Liver (tissue), 10 donors: ENCODE measurements at places on chromosomes 1 and 21. TPM values are rescaled to one million over a fixed set of nuclear protein-coding genes. Genes with fewer than 3 reads are reported as not detected.

GRCh38 chr1:227191607-227192006 lies 126.7 kb downstream of the CDC42BPA start:
- DNase-seq = no peak

DNA sequence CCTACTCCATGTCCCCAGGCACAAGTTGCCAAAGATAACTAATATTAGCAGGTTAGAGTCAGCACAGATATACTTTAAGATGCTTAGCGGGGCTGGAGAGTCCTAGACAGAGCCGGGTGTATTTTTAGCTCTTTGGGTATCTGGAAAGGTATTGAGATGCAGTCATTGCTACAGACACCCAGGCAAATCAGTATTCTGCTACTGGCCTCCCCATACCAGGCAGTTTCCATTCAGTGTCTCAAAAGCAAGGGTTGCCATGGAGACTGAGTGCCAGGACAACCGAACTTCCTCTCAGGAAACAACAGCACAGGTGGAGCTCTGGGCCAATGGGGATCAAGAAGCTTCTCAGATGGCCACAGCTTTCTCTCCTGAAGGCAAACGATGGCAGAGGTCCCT lies 45.3 kb downstream of the KCNC4 start:
- no peak for DNase-seq

DNA sequence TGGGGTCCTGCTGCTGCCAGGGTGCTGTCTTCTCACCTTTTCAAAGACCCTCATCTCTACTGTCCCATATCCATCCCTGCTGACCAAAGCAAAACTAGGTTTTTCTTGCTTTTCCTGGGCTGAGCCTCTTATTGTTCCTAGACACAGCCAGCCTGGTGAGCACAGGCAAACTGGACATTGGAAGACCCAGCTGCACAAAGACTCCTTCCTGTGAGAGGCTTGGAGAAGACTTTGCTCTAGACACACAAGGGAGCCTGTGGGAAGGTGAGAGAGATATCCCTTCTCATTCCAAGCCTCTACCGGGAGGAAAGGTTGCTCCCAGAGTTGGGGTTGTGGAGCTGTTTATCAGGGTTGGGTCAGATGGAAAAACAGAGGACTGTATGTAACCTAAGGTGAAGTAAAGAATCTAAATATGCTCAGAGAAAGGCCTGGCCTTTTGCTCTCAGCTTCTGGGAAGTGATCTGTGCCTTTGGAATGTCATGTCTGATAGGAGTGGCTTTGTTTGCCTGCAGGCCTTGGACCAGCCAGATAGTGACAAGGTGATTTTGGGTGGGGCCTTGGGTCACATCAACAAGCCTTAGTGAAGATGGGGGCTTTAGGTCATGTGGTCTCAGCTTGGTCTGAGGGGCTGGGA lies 87.6 kb upstream of the RUNX1 start:
- no peak for DNase-seq

GRCh38 chr21:46058431-46059145 lies 39.3 kb upstream of the COL6A2 start:
- DNase-seq = no peak

DNA sequence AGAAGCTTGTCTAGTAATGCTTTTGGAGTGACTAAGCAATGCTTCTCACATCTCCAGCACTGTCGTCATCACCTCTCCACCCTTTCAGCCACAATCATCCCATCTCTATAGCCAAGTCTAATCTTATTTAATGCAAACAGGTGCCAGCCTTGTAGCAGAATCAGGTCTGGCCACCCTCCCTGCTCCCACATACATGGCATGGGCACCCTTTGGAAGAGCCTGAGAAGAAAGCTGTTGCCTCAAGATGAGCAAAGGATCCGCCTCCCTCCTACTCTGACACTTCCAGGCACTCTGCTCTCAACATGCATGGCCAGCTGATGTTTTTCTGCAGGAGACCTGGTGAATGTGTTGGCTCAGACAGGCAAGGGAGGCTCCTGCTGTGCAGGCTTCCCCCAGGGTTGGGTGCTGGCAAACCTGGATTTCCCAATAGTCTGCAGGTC lies 113.1 kb upstream of the GRIK3 start:
- DNase-seq = no peak

DNA sequence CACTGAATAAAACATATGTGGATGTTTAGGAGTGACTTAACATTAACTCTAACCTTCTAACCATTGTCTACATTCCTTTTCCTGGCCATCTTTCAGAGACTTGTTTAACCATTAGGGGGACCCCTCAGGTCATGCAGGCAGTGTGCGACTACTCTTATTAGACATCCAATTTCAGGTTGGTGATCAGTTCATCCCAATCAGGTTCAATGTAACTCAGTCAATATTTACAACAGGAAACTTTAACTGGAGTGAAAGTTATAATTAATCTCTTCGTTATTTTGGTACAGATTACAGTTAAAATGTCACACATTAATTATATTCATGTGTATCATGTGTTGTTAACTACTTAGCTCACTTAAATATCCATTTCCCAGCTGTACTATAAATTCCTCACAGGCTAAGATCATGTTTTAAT lies 68.8 kb upstream of the RGS1 start:
- no peak for DNase-seq

DNA sequence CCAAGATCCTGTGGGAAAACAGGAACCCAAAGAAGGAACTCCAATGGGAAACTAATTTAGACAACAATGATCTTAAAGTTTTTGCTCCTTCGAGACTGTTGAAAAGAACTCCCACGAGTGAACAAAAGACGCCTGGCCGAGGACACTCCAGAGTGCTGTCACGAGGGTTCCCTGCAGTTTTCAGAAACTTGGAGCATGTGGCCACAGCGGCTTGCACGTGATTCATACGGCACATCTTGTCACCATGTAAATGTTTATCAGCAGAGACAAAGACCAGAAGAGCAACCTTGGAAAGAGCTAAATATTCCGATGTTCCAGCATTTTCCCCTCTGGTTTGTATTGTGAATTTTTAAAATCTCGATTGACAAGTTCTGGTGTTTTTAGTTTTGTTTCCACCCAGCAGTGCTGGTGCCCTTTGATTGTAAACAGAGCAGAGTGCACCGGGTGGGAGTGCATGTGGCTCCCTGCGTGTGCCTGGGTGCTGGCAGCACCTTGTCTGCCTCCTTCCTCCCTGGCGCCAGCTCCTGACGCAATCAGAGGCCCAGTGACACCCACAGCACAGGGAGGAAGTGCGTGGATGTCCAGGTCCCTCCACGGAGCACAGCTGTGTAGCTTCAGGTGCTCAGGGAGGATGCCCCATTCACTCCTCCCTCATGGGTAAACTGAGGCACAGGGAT lies 23.0 kb downstream of the LRRC3 start:
- DNase-seq = no peak

DNA sequence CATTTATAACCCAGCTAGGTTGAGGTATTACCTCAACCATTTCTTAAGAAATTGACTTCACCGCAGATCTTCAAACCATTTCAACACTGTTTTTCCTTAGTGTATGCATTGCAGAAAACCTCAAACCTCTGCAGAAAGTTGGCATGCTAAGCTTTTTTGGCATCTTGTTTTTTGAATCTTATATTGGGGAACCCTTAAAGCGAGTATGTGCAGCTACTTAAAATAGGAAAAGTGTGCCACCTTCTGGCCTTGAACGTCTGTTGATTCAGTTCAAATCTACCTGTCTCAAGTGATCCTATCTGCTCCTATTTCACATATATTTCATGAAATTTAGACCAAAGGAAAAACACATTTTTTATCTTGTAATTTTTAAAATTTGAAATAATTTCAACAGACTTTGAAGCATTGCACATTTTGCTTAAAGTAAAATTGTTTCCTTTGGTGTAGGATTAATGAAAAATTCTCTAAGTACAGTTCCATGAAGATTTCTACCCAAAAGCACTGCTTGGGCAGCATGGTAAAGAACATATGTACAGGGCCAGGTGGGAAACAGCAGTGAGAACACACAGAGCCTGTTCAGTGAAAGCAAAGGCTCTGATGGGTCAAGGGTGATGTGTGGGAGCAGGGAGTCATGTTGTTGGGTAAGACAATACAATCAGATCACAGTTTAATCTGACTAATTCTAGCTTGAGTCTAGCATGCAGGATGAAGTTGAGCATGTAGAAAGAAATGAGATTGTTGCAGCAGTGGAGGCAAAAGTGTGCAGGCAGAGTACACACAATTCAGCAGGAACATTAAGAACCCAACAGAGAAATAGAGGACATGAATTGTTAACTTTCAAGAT lies 17.2 kb downstream of the HENMT1 start:
- DNase-seq = no peak

GRCh38 chr1:67257173-67257535 lies 50.5 kb upstream of the IL12RB2 start:
- DNase-seq = no peak

DNA sequence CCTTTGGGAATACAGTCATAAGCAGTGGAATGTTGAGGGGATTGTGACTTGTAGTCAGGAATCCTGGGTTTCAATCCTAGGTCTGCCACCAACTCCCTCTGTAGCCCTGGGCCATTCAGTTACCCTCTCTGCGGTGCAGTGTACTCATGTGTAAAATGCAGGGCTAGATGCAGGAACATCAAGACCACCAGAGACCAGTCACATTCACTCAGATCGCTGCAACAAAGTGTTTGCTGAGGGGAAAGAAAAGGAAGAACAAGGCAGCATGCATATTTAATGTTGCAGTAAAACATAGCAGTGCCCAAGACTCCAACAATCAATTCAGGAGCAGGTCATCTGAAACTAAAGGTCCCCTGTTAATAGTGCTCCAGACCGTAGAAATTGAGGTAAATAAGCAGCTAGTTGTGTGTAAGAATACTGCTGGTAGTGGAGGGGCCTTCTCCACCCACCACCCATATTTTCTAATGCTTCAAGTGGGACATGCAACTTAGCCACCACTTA lies 410.7 kb downstream of the OMA1 start:
- DNase-seq = no peak

- no peak for DNase-seq
Observed at GRCh38 chr21:34926803-34927467, 122.2 kb downstream of the RUNX1 start.

- no peak for DNase-seq
Observed at GRCh38 chr1:29466258-29466657, 229.9 kb downstream of the PTPRU start.

- no peak for DNase-seq
Observed at GRCh38 chr1:184389446-184389845, 2.6 kb downstream of the C1orf21 start.

DNA sequence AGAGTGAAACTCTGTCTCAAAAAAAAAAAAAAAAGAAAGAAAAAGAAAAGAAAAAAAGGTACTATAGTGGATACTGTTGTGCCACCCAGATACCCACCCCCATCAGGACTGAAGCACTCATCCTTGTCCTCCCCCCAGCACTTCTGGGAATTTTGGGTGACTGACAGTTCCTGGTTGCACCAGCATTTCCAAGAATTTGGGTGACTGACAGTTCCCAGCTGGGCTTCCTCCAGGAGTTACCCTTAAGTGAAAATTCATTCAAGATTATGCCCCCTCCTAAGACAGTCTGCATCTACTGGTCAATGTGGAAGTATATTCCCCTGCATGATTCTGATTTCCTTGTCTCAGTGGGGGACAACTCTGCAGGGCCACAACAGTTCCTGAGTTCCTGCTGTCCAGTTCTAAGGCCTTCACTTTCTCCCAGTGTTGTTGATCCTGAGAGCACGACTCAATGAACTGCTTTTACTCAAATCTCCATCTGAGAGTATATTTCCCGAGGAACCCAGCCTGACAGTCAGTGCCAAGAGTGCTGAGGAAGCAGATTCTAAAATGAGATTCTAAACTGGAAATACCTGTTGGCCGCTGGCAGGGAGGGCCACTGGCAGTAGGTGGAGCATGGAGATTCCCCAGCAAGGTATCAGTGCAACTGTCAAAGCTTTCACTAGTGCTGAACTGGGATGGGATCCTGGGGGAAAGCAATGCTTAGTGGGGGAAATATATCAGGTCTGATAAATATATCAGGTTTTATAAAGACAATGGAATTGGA lies 18.5 kb downstream of the RIIAD1 start:
- no peak for DNase-seq

DNA sequence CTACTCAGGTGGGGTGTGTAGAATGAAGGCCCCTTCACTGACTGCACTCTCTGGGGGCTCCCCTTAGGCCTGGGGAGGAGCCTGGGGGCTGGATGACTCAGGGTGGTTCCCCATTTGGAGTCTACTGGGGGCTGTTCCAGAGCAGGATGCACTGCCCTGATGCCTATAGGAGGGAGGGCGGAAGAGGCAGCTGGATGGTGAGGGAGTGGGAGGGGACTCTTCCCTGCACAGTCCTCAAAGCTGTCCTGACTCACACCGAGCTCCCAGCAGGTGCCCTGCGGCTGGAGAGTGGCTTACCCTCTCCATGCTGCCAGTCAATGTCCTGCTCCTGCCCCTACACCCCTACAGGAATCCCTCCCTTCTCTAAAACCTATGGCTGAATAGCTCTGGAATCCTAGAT lies 204.4 kb downstream of the TRABD2B start:
- DNase-seq = no peak

DNA sequence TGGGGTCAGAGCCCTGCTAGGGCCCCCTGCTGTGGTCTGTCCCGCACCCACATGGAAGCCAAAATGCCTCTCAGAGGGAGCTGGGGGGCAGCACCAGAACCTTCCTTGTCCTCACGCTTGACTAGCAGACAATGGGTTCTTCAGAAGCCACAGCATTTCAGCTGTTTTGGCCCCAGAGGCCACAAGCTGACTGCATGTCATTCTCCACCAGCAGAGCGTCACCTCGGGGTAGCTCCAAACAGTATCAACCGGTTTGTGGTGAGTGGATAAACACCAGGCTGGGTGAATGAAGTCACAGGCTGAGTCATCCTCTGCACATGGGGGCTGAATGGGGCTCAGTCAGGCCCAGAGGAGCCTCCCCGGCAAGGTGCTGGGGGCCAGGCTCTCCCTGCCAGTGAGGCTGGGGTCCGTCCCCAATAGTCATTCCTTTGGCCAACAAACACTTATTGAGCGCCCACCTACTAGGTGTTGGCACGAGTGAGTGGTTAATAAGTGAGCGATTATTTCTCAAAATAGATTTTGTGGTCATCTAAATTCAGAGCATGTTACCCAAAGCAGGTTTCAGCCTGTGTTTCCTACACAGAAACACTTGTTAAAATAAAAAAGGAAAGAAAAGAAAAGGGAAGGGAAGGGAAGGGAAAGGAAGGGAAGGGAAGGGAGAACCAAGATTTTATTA lies 9.1 kb downstream of the OLIG1 start:
- no peak for DNase-seq

Gene OR2AK2
- not detected for total RNA-seq

Gene OR6K3
- total RNA-seq = not detected

Gene S100A16
- 27.3 TPM for total RNA-seq

Gene TEX38
- total RNA-seq = not detected

Gene SPRR1A
- total RNA-seq = not detected

Gene MAP3K21
- 7.3 TPM for total RNA-seq

Gene ASCL5
- total RNA-seq = not detected
